CD4-positive, alpha-beta T cell treated with Interleukin-1 beta for 1 hour (primary cell): ENCODE measurements at places on chromosomes 1 and 21.
A peak's percentile ranks its signal among the peaks of the same experiment; 100 is the strongest.

DNA sequence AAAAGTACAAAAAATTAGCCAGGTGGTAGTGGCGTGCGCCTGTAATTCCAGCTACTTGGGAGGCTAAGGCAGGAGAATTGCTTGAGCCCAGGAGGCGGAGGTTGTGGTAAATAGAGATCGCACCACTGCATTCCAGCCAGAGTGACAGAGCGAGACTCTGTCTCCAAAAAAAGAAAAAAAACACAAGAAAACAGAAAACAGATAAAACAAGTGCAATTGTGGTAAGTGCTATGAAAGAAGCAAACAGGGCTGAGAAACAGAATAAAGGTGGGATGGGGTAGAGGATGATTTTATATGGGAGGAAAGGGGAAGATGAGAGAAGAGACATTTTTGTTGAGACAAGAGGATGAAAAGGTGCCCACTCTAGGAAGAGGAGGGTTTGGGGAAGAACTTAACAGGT, 5.0 kb upstream of the SOX13 start:
- no peak for DNase-seq

DNA sequence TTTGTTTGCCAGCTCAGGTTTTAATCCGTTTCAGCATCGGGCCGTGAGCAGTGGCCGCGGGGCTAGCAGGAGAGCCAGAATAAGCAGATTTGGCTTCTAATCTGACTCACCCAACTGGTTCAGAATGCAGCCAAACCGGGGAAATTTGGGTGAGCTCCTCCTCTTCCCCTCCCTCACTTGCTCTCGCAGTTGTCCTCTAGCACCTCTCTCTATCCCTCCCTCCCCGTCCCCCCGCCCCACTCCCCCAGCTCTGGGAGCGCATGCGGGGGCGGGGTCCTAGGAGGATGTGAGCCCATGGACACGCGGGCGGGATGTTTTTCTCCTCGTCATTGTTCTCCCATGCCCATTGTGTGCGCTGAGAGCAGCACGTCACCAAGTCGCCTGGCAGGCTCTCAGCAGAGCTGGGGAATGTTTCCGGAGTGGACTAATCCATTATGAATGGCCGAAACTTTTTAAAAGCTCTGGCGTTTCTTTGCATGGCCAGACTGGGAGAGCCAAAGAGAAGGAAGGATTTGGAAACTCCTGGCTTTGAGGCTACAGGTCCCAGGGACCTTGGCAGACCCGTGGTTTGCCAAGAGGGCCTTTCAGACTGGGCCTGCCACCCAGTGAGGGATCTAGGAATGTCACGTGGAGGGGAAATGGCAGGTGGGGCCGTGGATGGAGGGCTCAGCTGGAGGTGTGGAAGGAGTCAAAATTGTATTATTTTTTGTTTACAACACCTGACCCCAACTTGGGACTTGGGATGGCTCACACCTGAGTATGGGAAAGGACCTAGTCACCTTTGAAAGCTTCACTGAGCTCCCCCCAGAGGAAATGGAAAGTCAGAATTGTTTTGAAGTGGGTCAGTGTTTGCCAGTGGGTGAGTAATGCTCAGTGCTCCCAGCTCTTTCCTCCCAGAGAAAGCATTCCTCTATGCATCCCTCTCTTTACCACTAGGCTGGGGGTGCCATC, 39.2 kb downstream of the CDK18 start:
- DNase-seq: peak; percentile 44

- DNase-seq: no peak
Observed at GRCh38 chr1:23421753-23422240, 2.8 kb downstream of the TCEA3 start.

GRCh38 chr21:46641656-46642055, 6.2 kb downstream of the PRMT2 start:
- no peak for DNase-seq

DNA sequence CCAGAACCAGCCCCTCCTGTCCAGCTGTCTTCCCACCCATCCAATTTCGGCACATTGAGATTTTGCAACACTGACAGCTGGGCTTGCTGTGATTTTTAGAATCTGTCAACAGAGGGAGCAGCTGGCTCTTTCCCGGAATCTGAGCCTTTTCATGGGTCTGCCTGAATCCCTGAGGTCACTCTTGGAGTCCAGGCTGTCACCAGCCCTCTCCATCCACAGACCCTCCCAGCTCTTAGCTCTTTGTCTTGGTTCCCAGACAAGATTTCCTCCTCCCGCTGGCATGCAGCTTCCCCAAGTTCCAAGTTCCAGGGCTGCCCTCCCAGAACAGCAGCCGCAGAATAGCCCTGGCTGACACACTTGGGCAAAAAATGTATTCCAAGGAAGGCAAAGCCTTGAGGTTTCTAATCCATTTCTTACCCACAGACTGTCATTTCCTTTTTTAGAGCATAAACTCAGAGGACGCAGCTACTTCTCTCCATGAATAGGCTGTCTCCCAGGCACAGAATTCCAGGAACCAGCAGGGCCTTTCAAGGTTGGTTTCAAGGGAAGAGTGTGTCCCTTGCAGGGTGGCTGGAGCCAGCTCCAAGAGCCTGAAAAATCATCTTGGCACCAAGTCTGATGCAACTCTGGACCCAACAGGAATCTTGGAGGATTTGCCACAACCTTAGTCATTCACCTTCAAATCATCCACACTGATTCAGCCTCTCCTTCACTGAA, 7.1 kb upstream of the TMEM61 start:
- no peak for DNase-seq

GRCh38 chr1:168987923-168988322, 118.6 kb upstream of the ATP1B1 start:
- no peak for DNase-seq

- no peak for DNase-seq
Observed at GRCh38 chr1:63877021-63877767, 103.4 kb downstream of the ROR1 start.

DNA sequence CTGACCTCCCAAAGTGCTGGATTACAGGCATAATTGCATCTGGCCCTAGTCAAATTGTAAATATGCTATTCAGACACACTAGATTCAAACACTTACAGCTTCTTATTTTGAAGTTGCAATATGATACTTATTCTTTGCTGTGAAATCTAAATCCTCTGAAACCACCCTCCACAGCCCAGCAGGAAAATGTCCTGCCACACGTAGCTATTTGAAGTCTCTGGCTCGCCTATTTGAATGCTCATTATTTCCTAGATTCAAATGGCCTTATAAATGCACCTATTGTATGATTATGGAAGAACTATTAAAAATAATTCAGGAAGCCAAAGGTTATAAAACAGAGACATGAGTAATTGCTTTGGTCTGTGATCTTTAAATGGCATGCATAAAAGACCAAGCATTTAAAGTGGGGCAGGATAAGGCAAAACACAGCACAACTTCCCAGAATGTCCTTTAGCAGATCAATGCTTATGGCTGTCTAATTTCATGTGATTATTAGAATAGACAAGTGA, 26.6 kb upstream of the FBXO28 start:
- DNase-seq: no peak

GRCh38 chr1:173134800-173135199, 72.3 kb downstream of the TNFSF4 start:
- DNase-seq: no peak

GRCh38 chr1:202135221-202135721, 9.3 kb downstream of the ARL8A start:
- peak; percentile 51 for DNase-seq

DNA sequence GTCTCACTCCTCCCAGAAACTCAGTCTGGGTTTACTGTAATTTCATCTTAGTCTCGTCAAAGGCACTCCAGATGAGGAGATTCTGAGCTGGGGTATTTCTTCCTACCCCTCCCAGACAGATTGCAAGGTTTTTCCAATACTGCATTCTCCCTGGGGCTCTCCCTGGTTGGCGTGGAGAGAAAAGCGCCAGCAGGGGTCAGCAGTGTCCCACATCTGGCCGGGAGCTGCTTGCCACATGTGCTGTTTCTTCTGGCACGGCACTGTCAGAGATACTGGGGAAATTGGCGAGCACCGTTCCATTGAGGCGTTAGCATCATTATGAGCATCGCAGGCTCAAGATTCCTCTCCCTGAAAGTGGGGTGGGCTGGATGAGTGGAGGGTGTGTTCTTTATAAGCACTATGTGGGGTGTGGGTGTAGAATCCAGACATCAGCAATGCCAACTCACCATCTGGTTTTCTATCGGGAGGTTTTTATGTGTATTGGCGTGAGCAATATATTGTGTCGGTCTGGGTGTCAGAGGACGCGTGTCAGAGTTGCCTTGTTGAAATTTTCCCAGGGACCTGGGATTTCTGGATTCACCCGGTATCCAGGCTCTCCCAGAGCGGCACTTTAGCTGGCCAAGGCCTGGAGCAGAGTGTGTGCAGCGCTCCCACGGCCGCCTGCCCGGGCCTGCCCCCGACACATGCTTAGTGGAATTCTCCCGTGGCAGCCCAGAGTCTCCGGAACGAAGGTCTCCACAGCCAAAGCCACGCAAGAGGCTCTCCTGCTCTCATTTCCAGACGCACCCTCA, 8.0 kb upstream of the NAV1 start:
- peak; percentile 47 for DNase-seq

- DNase-seq: no peak
Observed at GRCh38 chr1:18316764-18317163, 164.0 kb upstream of the KLHDC7A start.

GRCh38 chr1:153122831-153123421, 9.6 kb upstream of the SPRR2F start:
- DNase-seq: no peak

DNA sequence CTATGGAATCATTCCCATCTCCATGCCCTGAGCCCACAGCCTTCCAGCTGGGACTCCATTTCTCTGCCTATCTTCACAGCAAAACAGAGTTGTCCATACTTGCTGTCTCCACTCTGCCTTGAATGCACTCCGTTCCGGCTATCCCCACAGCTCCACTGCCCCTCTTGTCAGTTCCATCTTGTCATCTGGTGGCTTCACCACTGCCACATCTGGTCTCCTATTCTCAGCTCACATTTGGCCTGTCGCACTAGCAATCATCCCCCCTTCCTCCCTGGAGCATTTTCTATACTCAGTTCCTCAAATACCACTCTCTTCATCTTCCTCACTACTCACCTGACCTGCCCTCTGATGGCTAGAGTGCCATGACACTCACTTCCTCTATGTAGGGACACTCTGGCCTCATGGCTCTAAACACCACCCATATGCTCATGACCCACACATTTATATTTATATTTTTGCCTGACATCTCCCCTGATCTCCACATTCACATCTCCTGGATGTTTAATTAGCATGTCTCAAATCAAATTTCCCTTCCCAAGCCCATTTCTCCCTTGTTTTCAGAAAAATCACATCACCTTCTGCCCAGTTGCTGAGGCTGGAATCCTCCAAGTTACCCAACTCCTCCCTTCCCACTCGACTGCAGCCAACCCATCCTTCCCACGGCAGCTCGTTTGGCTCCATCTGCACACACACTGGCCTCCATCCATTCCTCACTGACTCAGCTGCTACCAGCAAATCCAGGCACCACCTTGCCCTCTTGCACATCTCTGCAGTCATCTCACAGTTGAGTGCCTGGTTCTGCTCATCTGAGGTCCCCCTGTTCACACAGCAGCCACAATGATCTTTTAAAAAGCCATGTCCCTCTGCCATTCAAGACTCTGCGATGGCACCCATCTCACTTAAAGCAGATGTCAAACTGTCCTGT, 6.1 kb downstream of the ZNF692 start:
- DNase-seq: no peak
